Cortex of kidney (tissue), 1 donor: ENCODE measurements at places on chromosomes 5 and 9.

DNA sequence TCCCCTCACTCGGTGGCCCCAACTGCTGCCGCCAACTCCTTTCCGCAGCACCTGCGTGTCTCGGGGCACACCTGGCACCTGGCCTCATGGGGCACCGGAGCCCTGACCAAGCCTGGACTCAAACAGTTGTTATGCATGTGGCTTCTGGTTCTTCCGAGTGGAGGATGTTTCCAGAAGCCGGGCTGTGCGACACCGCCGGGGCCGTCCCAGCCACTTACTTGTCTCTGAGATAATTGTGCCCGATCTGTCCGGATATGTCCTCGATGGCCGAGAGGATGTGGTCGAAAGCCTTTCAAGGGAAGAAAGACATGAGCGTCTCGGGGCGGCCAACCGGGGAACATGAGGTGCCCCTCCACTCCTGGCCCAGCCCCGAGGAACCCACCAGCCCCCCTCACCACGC lies 38.4 kb downstream of the EXOC3 start:
- no peak for DNase-seq

DNA sequence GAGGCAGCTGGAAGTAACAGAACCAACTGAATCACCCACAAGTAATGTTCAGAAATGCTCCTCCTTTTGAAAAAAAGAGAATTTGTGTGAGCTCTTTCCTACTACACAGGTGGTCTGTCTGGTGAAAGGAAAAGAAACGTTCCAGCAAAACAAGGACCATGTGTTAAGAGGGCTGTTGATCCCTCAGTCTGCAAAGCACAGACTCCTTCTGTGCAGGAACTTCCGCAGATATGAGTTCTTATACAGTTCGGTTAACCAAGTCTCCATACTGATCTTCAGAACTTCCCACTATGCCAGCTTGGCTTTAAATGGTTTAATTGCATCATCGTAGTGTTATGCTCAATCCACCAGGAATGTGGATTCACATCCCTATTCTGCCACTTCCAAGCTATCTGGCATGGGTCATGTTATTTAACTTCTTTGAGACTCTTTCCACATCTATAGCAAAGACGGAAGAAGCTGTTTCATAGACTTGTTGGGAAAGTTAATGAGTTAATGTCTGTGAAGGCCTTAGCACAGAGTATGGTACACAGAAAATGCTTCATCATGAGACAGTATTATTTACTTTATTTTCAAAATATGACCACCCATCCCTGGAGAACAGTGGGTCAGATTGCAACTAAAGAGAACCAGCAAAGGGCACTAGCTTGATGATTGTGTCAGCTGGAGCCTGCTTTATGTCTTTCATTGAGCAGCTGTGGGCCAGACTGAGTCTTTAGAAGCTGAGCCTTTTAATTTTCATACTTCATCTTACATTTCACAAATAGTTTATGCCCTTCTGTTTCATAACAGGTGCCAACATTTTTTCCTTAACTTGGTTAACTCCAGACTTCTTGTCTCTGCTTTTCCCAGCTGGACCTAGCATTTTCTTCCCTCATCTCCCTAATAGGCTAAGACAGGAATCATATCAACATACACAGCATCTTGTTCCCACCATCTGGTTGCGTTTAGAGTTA lies 89.9 kb downstream of the MAMDC2 start:
- DNase-seq: no peak

DNA sequence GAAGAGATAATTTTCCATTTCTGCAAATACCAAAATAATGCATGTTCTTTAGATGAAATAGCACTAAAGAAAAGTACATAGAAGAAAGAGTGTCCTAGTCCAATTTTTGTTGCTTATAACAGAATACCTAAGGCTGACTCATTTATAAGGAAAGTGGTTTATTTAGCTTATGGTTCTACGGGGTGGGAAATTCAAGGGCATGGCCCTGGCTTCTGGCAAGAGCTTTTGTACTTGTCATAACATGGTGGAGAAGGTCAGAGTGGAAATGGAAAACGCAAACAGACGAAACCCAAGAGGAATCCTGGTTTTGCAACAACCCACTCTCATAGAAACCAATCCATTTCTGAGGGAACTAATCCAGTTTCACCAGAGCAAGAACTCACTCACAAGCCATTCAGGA lies 283.7 kb downstream of the CSNK1G3 start:
- no peak for DNase-seq

DNA sequence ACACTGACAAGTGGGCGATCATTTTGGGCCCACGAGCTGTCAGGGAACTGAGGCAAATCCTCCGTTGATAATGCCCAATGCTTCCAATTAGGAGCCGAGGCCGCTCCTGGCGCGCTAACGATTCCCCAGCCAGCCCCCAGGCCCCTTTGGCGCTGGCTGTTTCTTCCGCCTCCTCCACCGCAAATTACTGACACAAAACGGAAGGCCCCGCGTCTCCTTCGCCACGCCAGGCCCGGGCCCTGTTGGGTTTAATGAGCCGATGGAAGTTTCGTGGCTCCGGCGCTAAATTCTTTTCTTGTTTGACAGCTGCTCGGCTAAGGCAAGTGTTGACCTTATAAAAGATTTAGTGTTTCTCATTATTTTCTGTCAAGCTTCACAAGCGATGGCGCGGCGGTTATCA lies 25.7 kb upstream of the BARHL1 start:
- no peak for DNase-seq

DNA sequence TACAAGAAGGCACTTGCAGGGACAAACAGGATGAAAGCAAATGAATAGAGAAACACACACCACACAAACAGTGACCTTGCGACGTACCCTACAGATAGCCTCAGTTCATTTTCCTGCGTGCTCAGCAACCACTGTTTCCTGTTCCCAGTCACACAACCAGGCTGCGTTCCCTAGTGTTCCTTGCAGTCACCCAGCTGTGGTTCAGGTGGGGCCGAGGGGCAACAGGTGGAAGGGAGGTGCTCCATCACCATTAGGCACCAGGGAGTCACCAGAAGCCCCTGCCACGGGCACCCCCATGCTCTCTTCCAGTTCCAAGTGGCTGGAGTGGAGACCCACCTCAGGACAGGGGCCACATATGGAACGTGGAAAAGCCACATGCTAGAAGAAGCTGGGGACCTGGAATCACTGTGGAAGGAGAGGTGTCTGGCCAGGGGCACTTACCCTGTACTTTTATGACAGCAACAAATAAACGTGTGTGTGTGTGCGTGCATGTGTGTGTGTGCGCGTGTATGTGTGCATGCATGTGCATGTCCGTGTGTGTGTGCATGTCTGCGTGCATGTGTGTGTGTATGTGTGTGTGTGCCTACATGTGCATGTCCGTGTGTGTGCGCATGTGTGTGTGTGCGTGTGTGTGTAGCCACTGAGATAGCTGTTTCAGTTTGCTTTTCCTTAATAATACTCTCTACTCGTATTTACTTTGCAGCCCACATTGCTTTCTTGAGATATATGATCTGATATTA lies 18.8 kb upstream of the FCN2 start:
- no peak for DNase-seq

GRCh38 chr5:11962122-11962521 lies 57.9 kb upstream of the CTNND2 start:
- DNase-seq: no peak

GRCh38 chr5:5658226-5658625 lies 235.7 kb downstream of the ICE1 start:
- DNase-seq: no peak

GRCh38 chr5:2239201-2239910 lies 356.6 kb upstream of the IRX4 start:
- no peak for DNase-seq

DNA sequence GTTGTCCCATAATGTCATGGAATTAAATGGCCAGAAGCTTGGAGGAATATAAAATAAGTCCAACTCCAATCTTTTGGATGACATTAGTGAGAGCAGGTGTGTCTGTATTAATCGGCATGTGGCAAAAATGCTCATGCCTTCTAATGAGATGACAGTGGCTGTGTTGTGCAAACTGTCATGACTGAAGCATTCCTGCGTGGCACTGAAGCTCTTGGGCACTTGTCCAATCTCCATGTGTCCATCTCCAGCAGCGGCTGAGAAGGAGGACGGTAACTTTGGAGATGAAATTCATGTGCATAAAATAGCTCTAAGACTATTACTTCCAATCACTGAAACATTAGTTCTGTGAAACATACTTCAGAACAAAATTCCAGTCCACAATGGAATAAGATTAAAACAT lies 697.5 kb upstream of the GRAMD2B start:
- DNase-seq: no peak

DNA sequence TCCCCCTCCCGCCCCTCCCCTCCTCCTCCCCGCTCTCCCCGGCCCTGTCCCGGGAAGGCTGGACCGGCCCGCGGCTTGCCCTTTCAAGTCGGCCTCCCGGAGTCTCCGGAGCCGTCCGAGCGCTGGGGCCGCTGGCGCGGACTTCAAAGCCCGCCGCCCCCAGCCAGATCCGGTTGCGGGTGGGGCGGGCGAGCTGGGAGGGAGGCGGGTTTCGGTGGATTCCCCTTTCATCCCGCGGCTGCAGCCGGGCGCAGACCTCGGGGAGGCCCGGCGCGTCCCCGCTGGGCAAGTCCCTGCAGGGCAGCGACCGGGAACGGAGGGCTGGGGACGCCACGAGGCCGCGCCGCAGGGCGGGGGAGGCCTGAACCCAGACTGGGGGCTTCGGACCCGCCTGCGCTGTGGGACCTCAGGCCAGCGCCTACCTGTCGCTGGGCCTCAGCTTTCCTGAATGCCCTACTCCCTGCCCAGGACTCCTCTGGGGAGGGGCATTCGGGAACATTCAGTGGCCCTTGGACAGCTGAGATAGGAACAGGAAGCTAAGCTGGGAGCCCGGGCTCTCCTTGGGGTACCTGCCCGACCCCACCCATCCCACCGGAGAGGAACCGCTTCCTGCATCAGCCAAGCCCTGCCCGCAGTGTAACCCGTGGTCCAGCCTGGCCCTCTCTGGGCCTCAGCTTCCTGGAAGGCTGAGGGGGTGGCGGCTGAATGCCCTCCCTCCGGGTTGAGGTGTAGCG lies 23.4 kb downstream of the C9orf50 start:
- DNase-seq: no peak

DNA sequence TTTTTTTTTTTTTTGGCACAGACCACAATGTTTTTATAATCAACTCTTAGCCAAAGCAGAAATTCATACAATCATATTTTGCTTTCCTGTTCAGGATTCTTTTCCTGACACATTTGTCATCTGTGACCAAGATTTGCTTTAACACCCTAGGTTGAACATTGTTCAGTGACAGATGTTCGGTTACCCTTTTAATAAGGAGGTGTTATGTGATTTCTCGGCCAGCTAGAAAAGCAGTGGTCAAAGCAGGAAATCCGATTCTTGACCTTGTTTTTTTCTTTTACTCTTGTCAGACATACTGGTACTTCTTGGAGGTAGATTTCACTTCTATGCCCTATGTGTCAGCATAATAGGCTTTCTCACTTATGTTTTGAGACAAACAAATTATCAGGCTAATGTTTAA lies 335.3 kb upstream of the ACTBL2 start:
- no peak for DNase-seq

- DNase-seq: no peak
Observed at GRCh38 chr9:35956651-35957050, 1.3 kb downstream of the OR2S2 start.

GRCh38 chr9:87676976-87677775 lies 48.7 kb upstream of the CTSL start:
- DNase-seq: no peak

GRCh38 chr9:112012026-112012902 lies 115.7 kb downstream of the UGCG start:
- no peak for DNase-seq

- no peak for DNase-seq
Observed at GRCh38 chr5:50822046-50822445, 155.6 kb downstream of the PARP8 start.

GRCh38 chr9:107465467-107466451 lies 23.8 kb downstream of the KLF4 start:
- no peak for DNase-seq

GRCh38 chr9:98091735-98092612 lies 27.0 kb downstream of the TRIM14 start:
- no peak for DNase-seq

DNA sequence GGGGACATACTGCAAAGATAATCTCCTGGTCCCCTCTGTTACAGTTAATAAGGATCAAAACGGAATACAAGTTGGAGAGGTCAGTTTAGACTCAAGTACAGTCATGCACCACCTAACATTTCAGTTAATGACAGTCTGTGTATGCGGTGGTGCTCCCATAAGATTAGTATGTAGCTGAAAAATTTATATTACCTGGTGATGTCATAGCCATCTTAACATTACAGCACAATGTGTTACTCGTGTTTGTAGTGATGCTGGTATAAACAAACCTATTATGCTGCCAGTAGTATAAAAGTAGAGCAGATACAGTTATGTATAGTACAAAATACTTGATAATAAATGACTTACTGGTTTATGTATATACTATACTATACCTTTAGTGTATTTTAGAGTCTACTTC lies 207.9 kb downstream of the GDNF start:
- DNase-seq: no peak

DNA sequence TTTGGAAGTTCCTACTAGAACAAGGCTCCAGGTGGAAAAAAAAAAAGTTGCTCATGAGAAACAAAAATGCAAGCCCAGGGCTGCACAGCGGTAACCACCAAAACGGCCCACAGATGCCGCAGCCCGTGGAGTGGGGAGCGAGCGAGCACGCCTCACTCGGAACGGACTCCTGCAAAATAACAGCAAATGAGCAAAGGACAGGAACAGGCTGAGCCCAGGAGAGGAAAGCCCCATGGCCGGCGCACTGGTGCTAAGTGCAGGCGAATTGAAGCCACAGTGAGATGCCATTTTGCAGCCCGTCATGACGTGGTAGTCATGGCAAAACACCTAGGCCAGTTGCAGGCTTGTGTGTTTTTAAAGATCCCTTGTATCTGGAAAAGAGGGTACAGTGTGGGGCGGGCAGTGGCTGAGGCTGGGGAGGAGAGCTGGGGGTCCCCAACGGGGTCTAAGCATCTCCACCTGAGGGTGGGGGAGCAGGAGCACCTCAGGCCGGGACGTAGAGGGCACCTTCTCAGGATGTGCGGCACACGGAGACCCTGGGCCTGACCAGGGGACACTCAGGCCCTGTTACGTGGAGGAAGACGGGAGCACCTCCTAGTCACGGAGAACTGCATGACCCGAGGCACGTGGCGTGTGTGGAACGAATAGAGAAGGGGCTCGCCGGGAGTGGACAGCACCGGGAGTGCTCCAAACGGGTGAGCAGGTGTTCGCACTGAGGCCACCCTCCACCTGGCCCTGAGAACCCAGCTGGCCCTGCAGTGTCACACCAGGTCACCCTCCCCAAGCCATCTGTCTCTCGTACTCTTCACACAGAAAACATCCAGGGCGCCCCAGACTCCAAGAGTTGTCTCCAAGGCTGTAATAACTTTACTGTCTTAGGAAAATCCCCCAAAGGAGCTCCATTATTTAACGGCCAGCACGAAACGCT lies 10.7 kb downstream of the GRM6 start:
- no peak for DNase-seq

- no peak for DNase-seq
Observed at GRCh38 chr5:158819095-158819494, 280.6 kb downstream of the EBF1 start.

- no peak for DNase-seq
Observed at GRCh38 chr9:87751868-87752267, 25.9 kb downstream of the CTSL start.
